ENCODE measurements at places on chromosomes 5 and 9. TPM values are rescaled to one million over a fixed set of nuclear protein-coding genes. Genes with fewer than 3 reads are reported as not detected.

Gene PHF24
- total RNA-seq, result not detected

Gene SCAI
- 14.1 TPM for total RNA-seq

Gene PCDHB16
- total RNA-seq, result not detected

Gene GARNL3
- 1.8 TPM for total RNA-seq

Gene SLC1A3
- not detected for total RNA-seq

Gene CRHBP
- total RNA-seq, result not detected

Gene HTR1A
- total RNA-seq, result not detected

Gene DAPK1
- total RNA-seq, result 1.4 TPM

Gene RAI14
- 1.2 TPM for total RNA-seq

Gene ISOC1
- 19.7 TPM for total RNA-seq

Gene GALNT10
- 33.9 TPM for total RNA-seq

Gene ADAMTSL2
- not detected for total RNA-seq

Measured in T-helper 2 cell treated with Interferon-gamma antibody and Interleukin-4, amounts not matched to agents 100 ng/mL and 5 ng/mL, for 36 hours (primary cell).